GM06990 (cell line): ENCODE measurements at places on chromosomes 7 and 10.

DNA sequence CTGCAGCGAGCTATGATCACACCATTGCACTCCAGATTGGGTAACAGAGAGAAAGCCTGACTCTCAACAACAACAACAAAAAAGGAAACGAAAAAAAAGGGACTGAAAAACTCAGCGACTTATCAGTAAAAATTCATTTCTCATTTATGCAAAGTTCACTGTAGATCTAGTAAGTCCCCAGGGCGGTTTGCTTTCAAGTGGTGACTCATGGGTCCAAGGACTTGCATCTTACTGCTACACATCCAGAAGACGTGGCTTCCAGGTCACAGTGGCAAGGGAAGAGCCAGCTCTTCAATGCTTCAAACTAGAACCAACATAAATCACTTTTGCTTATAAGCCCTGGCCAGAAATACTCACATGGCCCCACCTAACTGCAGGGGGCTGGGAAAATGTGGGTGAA is 178.3 kb upstream of the AUTS2 start:
- no peak for DNase-seq

- no peak for DNase-seq
These were observed 741 bp downstream of the PRAP1 start for GRCh38 chr10:133347710-133348517.

DNA sequence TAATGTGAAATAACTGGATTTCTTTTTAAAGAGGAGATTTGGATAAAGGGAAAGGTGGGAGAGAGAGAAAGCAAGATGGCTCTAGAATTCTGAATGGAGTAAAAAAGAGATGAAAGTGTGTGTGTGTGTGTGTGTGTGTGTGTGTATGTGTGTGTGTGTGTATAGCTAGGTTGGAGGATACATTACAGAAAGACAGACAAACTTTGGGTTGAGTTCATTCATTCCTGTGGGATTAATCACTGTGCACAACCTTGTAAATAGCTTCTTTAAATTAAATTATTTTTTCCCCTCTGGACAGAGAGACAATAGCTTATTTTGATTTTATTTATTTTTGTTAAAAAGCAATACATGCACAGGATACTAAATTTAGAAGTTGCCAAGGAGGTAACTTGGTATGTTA is 7.5 kb downstream of the ASB4 start:
- DNase-seq: no peak

- no peak for DNase-seq
These were observed 9.0 kb downstream of the RBP3 start for GRCh38 chr10:47357131-47357582.

DNA sequence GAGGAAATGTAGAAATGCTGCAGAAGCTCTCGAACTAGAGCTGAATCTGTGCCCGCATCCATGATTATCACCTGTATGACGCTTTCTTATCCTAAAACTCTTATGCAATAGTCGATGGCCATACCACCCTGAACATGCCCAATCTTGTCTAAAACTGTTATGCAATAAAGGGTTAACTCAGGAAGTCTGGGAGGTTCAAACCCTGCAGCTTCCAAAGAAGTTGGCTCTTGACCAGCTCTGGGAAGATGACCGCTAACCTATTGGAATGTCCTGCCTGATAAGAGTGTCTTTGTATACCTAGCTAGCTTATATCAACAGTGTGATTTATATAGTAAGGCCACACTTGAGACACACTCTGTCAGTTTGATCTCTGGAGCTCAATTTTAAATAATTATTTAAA is 3.4 kb upstream of the C10orf88 start:
- no peak for DNase-seq

DNA sequence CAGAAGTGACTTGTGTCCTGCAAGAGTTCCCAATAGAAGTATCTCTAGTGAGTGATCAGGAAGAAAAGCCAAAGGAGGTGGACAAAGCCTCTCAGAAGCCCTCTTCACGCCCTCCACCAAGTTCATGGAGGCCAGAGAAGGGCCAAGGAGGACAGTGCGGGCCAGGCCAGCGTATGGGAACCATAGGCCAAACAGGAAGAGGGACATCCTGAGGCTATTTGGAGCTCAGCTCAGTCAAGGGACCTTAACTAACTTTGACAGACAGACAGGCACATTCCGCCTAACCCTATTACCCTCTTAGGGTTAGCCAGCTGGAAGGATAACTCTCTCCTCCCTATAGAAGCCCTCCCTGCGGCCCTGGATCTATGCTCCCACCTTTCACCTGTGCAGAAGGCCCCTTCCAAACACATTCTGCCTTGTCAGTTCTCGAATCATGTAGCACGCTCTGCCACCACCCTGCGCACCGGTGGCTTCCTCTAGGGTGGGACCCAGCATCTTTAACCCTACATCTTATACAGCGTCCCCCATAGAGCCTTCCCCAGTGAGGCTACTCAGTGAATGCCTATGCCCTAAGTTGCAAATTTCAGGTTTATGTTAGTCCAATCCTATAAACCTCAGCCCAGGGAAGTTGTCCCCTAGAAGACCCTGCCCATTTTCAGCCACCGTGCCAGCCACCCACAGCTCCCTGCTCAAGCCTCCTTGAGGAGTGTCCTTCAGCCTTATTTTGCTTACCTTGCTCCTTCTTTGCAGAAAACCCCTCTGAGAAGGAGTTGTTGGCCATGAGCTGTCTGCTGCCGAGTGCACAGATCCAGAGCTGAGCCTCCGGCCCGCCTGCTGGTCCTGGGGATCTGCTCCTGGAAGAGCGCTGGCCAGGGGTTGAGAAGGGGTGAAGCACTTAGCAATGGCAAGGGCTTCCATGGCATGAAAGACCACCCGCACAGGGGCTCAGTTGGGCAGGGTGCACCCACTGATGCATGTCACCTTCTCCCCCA is 36.9 kb downstream of the FRMPD2 start:
- DNase-seq: no peak

DNA sequence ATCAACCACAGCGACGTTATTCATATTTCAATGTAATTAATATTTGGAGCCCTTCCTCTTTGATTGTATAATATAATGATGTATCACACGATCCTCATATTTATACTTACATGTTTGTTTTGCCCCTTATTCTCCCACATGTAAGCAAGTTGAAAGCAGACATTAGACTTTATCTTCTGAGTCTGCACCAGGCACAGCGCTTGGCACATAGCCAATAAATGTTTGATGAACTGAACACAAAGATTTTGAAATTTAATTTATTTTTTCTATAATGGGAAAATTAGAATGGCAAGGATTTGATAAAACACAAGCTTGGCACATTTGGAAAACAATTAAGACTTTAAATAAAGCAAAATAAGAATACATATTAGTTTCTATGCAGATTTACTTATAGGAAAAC is 31.6 kb downstream of the ZFAND4 start:
- DNase-seq: no peak

DNA sequence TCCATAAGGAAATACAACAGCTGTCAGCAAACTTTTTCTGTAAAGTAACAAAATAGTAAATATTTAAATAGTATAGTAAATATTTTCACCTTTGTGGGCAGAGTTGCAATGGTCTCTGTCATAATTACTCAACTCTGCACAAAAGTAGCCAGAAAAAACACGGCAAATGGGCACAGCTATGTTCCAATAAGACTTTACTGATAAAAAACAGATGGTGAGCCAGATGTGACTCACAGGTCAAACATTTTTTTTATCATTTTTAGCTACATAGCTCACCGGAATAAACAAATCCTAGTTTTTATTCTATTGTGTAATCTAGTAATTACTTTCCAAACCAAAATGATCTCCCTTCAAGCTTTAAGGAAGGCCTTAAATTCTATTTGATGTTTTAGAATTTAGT is 55.3 kb downstream of the NCAPG2 start:
- DNase-seq: no peak

DNA sequence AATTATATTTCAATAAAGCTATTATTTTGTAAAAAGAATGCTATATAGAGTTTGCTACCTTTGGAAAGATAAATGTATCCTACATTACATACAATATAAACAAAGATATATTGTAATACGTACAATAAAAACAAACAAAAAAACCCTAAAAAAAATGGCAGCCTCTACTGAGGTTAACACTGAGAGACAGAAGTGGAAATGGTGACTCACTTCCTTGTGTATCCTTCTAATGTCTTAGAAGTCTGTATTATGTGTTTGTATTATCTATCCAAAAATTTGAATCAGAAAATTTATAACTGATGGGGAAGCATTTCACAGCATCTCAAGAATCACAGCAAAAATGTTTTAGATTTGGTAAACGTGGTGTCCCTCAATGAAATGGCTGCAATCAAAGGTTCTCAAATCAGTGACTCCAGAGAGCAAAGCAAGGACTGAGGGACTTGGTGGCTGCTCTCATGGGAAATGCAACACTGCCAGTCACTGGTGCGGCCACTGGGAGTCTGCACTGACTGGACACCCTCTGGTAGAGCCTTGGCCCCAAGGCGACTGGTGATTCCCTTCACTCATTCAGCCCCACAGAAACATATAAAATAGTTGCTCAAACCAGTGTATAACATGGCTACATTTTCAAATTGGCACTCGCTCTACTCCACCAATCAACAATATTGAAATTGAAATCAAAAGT is 53.8 kb downstream of the PANK1 start:
- no peak for DNase-seq

DNA sequence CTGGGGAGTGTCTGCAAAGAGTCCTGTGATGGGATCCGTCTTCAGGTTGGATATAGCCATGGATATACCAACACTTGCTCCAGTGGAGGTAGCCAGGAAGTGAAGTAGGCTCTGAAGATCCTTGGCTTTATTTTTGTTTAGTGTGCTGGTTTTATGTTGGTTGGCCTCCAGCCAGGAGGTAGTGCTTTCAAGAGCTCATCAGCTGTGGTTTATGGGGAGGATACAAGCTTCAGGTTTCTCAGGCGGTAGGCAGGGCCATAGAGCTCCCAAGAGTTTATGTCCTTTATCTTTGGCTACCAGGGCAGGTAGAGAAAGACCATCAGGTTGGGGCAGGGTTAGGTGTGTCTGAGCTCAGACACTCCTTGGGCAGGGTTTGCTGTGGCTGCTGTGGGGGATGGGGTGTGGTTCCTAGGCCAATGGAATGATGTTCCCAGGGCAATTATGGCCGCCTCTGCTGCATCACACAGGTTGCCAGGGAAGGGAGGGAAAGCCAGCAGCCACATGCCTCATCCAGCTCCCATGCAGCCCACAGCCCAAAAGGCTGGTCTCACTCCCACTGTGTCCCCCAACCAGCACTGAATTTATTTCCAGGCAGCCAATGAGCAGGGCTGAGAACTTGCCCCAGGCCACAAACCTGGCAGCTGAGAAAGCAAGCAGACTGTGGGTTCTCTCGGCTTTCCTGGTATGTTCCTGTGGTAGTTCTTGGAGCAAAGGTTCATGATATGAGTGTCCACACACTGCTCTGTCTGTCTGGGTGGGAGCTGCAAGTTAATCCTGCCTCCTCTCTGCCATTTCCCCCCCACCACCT is 67.0 kb upstream of the PRLHR start:
- no peak for DNase-seq

DNA sequence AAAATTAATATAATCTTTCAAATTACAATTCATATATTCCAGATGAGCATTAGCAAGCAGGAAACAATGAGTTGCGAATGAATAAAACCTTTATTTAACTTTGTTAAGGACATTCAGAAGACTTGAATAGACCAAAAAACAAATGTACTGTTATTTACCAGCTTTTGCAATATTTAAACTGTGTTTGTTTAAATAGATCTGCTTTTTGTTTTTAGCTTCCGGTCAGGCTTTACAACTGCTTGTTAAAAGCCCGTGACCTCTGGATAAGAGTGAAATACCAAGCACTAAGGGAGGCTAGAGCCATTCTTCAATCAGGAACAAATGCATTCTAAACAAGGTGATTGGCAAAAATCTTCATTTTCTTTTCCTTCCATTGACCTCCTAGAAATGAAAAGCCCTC is 184.9 kb upstream of the GNAI1 start:
- DNase-seq: no peak

GRCh38 chr7:50212666-50213621 is 91.6 kb upstream of the IKZF1 start:
- DNase-seq: no peak

GRCh38 chr7:117791877-117792780 is 81.1 kb downstream of the CTTNBP2 start:
- DNase-seq: no peak

GRCh38 chr10:60420991-60421894 is 31.6 kb upstream of the ANK3 start:
- no peak for DNase-seq
